Articular chondrocyte of knee joint (primary cell): ENCODE measurements at places on chromosomes 2 and 18. TPM values are rescaled to one million over a fixed set of nuclear protein-coding genes. Genes with fewer than 3 reads are reported as not detected.

GAL3ST2 gene
- 0.26 TPM in 1 of 2 replicates, not detected in the other for total RNA-seq

CHST9 gene
- total RNA-seq: not detected in 2 replicates

POMC gene
- 0.86 and 1.0 TPM in 2 replicates for total RNA-seq

ESPNL gene
- 1.3 and 7.3 TPM in 2 replicates for total RNA-seq

VSNL1 gene
- total RNA-seq: 0.11 and 0.13 TPM in 2 replicates

PLEK gene
- 0.13 and 0.32 TPM in 2 replicates for total RNA-seq
